ENCODE measurements at places on chromosomes 12 and 14. TPM values are rescaled to one million over a fixed set of nuclear protein-coding genes. Genes with fewer than 3 reads are reported as not detected.

TAMALIN gene
- total RNA-seq = 49.2 TPM

KRT3 gene
- not detected for total RNA-seq

- DNase-seq = no peak
These were observed 15.6 kb downstream of the ZNF10 start for GRCh38 chr12:133145981-133146380.

- no peak for DNase-seq
These were observed 11.5 kb upstream of the IL22 start for GRCh38 chr12:68264857-68265256.

POTEM gene
- not detected for total RNA-seq

DNA sequence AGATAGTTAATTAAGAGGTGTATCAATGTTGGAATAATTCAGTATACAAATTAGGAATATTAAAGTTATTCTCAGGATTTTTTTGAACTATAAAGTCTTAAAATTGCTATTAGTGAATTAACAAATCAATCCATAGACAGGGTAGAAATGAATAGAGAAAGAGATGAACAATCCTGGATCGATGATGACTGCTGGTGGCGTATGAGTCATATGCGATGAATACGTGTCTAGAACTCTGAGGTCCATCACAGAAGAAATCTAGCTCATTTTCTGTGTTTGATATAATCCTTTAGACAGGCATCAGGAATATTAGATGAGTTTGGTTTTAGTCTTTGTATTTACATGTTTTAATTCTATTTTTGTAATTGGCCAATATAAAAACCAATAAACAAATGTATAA lies 85.4 kb upstream of the RTL1 start:
- DNase-seq = no peak

PLCZ1 gene
- total RNA-seq = not detected

DNA sequence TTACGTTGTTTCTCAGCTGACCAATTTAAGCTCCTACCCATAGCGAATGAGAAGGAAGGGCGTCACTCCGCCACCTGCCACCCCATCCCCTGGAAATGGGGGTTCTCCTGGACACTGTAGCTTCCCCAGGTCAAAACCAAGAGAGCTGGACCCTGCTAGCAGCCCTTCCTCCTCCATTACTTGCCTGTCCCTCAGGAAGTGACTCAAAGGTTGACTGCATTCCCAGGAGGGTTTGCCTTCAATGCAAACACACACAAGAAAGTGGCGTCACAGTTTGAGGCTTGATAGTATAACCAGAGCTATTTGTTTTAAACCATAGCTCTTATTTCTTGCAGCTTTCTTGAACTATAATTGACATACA lies 79.1 kb downstream of the KCNK13 start:
- peak; percentile 74 for DNase-seq

DNA sequence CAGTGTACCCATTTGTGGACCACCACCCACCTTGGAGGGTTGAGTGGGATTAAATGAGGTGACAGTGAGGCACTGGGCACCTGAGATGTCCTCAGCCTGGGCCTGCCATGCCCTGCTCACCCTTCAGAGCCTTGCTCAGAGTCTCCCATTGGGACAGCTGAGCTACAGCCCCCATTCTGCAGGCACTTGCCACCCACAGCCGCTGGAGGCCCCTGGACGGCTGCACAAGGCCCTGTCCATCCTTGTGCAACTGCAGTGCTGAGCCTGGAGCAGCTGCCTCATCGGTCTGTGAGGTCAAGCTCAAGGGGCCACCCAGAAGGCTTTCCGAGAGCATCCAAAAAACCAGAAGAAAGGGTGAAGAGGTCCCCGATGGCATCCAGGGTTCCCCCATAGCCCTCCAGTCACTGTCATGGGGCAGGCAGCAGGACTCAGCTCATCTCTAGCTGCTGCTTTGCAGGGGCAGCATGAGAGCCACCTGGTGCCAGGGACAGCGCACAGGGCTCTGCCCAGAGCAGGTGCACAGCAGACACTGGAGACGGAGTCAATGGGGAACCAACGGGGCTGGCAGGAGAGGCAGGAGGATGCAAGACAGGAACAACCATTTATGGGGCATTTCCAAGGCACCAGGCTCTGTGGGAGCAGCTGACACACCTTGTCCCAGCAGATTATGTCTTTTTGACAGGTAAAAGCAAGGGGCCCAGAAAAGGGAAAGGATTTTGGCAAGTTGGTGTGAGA lies 84.6 kb downstream of the ARL6IP4 start:
- no peak for DNase-seq
